ENCODE measurements at places on chromosomes 5 and 9.

- no peak for DNase-seq
Measured at GRCh38 chr9:109442716-109443115, 55.4 kb downstream of the PTPN3 start.

GRCh38 chr5:102778478-102778877, 23.4 kb downstream of the PAM start:
- no peak for DNase-seq

- DNase-seq = no peak
Measured at GRCh38 chr5:79172269-79172668, 60.7 kb downstream of the BHMT start.

DNA sequence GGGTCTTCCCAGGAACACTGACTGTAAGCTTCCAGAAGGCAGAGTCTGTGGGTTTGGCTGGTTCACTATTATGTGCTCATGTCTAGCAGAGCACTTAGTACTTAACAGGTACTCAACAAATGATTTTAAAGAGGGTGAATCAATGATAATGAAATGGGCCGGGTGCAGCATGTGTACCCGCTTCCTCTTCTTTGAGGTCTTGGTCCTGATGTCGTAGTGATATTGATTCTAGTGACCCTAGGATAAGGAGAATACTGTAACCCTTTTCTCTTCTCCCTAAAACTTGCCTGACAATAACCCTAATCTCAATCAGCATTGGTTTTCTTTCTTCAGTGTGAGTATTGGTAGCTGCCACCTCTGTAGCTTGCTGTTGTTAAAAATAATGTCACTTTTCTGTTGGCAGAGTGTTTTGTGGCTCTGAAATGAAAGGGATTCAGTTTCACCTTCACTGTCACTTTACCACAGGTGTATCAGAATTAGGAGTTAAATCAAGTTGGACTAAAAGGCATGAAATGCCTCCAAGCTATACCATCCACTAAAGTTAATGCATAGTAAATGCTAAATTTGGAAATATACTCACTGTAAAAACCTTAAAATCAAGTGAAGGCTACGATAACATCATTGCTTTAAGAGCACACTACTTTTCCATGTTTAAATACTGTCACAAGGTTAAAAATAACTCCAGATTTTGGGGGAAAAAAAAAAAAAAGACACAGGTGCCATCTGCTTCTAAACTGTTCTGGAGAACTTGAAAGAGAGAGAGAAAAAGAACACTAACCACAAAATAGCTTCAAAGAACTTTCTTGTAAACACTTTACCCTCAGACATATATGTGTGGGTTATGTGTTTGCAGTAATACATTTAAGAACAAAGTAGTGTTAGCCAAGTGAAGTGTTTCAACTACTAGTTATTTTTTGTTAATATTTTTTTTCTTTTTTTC, 6.0 kb downstream of the CAMK4 start:
- no peak for DNase-seq

DNA sequence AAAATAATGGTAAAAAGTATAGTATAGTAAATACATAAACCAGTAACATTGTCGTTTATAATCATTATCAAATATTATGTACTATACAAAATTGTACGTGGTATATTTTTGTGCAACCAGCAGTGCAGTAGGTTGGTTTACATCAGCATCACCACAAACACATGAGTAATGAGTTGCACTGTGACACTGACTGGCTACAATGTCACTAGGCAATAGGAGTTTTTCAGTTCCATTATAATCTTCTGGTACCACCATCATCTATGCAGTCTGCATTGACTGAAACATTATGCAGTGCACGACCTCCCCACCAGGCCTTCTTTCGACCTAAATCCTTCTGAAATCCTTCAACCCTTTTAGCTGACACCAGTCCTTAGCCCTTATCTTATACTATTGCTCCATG, 105.8 kb downstream of the SREK1 start:
- DNase-seq = no peak

DNA sequence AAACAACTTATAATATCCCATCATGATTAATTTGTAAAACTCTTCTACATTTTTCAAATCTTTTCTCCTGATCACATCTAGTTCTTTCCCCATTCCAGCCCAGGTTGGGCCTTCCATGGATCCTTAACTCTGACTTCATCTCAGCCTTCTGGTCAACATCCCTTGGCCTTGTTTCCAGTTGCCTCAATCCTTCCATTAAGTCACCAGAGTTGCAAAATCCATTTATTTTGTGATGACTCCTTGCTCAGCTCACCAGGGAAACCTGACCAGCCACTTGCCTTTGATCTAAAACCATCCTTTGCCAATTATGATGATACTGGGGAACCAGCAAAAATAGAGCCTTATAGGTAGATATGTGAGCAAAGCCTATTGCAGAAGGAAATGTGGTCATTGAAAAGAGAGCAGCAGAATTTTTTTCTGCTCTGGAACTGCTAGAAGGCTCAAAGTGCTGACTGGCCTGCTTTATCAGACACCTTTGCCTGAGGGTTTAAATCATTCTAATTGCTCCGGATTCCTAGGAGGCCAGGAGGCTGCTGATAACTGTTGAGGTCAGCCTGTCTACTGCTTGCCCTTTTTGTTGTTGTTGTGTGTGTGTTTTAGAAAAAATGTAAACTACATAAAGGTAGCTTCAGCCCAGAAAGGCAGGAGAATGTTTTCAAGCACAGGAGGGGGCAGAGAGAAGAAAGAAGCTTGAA, 512.2 kb upstream of the GRIA1 start:
- DNase-seq = no peak

DNA sequence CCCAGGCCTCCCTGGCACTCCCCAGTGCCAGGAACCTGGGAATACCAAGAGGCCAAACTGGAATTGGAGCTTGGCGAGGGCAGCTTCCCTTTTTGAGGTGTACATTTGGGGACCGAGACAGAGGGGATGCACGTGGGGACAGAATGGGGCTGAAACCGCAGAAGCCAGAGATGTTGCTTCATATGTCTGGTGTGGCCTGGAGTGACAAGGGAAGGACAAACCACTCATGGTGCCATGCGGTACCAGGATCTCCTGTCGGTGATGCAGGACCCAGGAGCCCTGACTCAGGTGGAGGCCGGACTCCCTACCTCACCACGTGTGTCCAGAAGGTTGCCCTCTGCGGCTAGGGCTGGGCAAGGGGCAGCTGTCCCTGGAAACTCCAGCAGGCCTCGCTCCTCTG, 4.0 kb upstream of the CSF2 start:
- no peak for DNase-seq

DNA sequence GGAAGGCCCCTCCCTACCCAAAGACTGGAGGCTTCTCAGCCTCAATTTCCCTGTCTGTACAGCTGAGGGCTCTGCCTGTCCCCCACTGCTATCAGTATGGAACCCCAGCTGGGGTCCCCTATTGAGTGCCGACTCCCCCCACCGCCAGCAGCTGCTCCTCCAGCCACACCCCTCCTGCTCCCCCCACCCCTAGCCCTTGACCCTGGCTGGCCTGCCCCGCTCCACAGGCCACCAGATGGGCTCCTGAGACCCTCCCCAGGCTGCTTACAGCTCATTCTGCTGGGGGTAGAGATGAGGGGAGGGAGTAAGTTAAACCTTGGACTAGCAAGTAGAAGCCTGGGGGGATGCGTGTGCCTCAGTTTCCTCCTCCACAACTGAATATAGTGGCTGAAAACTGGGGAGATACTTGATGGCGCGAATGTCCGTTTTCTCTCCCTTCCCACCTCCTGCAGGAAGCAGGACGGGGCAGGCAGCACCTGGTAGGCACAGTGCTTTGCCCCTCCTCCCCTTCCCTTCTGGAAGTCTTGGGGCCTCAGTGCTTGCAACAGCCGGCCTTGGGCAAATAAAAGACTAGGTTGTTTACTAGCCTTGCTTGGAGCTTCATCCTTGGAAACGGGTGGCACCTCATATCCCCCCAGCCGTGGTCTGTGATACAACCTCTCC, 19.1 kb downstream of the URM1 start:
- no peak for DNase-seq

DNA sequence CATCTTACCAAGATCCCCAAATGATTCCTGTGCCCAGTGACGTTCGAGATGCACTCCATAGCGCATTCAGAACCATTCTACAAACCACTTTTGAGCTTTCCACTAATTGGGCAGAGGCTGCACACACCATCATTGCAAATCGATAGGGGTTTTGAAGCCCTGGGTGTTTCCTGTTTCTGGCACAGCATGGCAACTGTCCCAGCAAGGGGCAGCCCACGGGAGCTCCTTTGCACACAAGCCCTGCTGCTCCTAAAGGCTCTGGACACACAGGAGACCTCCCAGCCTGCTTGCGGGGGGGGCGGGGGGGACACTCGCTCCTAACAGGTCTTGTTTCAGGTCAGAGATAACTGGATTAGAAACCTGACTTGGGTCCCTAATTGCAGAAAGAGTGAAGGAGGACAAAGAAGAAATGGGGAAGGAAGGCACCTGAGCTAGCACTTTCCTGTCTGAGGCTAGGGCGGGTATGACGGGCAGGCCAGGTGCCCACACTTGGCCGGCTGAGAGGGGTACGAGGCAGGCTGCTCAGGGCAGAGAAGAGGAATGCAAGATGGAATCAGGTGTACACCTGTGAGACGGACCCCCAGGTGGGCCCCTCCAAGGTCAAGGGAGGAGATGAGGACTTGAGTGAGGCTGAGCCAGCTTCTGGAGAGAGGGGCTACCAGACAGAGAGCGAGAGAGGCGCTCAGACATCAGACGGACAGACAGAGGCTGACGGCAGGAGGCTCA, 820 bp downstream of the FBP1 start:
- DNase-seq = no peak

DNA sequence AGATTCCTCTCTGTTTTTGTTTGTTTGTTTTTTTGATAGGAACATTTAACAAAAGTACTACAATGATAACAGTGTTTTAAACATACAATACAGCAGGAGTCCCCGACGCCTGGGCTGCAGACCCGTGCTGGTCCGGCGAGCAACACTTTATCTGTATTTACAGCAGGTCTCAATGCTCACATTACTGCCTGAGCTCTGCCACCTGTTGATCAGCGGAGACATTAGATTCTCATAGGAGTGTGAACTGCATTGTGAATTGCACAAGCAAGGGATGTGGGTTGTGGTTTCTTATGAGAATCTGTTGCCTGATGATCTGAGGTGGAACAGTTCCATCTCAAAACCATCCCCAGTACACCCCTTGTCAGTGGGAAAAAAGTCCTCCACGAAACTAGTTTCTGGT, 1068.5 kb upstream of the CDH10 start:
- no peak for DNase-seq

DNA sequence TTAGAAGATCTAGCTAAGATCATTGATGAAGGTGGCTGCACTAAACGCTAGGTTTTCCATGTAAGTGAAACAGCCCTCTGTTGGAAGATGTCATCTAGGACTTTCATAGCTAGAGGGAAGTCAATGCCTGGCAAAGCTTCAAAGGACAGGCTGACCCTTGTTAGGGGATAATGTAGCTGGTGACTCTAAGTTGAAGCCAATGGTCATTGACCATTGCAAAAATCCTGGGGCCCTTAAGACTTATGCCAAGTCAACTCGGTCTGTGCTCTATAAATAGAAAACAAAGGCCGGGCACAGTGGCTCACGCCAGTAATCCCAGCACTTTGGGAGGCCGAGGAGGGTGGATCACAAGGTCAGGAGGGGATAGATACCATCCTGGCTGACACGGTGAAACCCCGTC, 26.6 kb upstream of the FIBCD1 start:
- DNase-seq = no peak

DNA sequence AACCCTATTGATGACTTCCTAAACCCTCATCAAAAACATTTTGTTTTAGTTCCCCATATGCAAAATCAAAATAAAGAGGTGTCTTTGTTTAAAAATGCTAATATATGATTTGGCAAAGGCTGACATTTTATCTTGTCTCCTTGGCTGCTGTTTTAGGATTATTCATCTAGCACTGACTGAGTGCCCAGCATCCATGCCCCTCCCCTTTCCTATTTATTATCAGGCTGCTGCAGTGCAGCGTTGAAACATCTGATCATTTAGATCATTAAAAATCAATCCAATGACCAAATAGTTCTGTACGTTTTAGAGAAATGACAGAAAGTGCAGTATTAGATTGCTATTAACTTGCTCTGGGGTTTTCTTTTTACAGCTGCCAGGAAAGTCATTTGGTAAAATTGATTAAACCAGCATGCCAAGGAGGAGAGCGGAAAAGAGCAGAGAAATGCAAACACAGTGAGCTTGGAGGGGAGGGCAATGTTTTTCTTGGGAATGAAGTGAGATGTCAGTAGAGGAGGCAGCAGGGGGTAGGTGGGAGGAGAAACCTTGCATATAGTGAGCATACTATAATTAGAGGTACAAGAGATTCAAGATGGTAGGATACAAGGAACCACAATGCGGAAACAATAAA, 286.3 kb downstream of the PDE4D start:
- DNase-seq = no peak

DNA sequence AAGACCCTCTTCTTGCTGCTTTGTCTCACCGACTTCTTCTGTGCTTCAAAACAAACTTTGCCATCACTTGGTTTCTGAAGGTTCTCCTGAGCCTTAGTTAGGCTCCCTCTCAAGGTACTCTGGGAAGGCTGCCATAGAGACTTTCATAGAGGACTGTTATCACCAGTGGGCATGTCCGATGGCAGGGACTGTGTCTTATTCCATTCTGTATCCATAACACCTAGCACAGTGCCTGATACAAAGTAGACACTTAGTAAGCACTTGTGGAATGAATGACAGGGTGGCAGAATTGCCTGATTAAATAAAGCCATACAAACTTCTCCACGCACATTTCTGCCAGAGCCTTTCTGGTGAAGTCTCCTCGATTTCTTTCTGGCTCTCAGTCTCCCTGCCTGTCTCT, 32.7 kb downstream of the AGXT2 start:
- no peak for DNase-seq

- no peak for DNase-seq
Measured at GRCh38 chr9:136047076-136047774, 47.9 kb downstream of the NACC2 start.

GRCh38 chr5:156259618-156260017, 67.3 kb upstream of the SGCD start:
- DNase-seq = no peak

- DNase-seq = no peak
Measured at GRCh38 chr9:13487498-13487897, 208.0 kb upstream of the MPDZ start.

DNA sequence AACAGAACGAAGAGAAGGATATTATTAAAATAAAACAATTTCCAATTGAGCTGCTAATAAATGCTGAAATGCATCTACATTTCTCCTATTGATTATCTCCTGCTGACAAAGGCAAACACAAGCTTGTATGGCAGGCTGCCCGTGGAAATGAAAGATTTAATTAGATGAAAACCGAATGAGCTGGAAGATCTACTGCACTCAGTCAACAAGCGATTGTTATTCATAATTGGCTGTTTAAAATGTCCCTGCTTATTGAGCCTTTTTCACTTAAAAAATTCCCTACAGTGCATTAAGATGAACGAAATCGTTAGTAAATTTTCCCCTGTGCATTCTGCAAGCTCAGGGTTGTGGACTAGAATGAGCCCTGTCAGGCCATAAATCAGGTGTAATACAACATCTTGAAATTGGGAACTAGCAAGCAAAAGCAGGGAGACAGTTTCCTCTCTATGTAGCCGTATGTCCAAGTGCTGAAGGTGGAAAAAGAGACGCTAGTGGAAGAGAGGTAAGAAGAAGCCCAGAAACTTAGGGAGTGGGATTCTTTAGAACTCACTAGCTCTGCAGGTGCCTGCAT, 28.5 kb upstream of the KIF4B start:
- no peak for DNase-seq

- no peak for DNase-seq
Measured at GRCh38 chr9:118962426-118962825, 406.8 kb downstream of the BRINP1 start.

All from activated naive CD4-positive, alpha-beta T cell treated with anti-CD3 and anti-CD28 coated beads, Interleukin-2, amount 50 U/mL, for 16 hours (primary cell).